ENCODE measurements at places on chromosomes 5 and 9.

DNA sequence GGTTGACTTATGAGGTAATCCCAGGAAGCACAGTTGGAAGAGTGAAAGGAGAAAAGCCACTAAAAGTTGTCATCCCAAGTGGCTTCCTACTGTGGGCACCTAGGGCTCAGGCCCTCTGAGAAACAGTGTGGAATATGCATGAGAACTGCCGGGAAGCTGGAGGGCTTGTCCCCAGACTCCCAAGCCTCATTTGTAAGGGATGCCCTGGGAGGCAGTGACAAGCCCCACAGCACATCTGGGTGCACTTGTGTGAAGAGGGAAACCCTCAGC is 64.5 kb downstream of the SFXN1 start:
- DNase-seq, result no peak

GRCh38 chr9:25017779-25018178 is 472.1 kb upstream of the IZUMO3 start:
- no peak for DNase-seq

GRCh38 chr5:168455201-168455600 is 31.1 kb upstream of the RARS1 start:
- no peak for DNase-seq

GRCh38 chr9:91101611-91102168 is 260.0 kb downstream of the AUH start:
- no peak for DNase-seq

DNA sequence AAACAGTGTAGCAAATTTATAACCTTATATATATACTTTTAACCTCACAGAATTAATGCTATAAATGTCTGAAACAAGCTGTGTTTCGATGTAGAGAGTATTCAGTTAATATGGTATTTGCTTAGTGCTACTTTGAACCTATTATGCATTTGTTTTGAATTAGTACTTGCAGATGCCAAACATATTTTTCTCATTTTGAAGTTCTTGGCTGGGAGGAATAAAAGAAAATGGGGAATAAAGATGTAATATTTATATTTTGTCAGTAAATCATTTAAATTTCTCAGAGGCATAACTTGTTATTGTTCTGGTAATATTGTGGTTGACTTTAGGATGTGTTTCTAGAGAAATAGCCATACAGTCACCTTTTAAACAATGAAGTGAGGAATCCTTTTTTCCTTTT is 175.9 kb upstream of the IZUMO3 start:
- DNase-seq, result no peak

DNA sequence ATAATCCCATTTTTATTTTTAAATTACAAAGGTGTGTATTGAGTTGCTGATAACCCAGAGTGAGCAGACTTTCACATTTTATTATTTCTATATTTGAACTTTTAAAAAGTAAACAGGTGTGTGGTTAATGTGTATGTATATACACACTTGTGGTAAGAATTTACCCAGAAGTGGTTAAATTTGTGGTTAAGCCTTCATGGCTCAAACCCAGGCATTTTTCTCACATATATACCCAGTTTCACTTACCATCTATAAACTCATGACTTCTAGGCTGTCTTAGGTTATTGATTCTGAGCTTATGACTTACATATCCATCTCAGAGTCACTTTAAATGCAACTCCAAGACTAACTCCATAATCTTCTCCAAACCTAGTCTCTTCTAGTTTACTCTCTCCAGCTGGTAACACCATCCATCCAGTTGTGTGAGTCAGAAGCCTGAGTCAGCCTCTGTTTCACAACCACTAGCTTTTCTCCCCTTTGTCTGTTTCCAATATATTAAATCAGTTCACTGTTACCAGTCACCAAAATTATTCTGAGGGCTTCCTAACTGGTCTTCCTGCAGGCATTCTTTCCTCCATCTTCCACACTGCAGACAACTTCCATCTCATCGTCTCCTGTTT is 20.2 kb downstream of the ZBED3 start:
- no peak for DNase-seq

DNA sequence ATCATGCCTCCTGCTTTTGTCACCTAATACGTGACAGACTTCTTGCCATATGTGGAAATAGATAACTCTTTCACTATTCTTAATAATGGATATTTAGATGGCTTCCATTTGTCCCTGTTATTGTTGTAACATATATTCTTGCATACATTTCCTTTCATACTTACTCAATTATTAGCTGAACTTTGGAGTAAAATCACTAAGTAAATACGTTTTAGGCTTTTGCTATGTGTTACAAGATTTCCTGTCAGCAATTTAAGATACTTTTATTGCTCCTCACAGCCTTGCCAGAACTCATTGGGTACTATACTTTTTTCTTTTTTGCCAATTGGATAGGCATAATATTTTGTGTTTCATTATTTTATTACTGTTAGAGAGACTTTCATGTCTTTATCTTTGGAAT is 26.9 kb downstream of the CCNH start:
- no peak for DNase-seq

- no peak for DNase-seq
Observed at GRCh38 chr9:137682428-137683105, 63.8 kb downstream of the EHMT1 start.

Measured in HEK293T (cell line).